Heart left ventricle (tissue), 16 donors: ENCODE measurements at places on chromosomes 12 and 14. TPM values are rescaled to one million over a fixed set of nuclear protein-coding genes. Genes with fewer than 3 reads are reported as not detected.

GRCh38 chr12:11719678-11720099 lies 70.2 kb downstream of the ETV6 start:
- H3K27me3 ChIP-seq: no peaks in the 10 kb centered on the region
- H3K36me3 ChIP-seq: no peaks in the 10 kb centered on the region
- DNase-seq: peak; percentile 66

- H3K27ac ChIP-seq: no peak overlapping the region
- no peak for DNase-seq
- no peaks in the 10 kb centered on the region for H3K4me1 ChIP-seq
- H3K27me3 ChIP-seq: no peaks in the 10 kb centered on the region
These were observed 1170.6 kb upstream of the SEL1L start for GRCh38 chr14:82704218-82704617.

DNA sequence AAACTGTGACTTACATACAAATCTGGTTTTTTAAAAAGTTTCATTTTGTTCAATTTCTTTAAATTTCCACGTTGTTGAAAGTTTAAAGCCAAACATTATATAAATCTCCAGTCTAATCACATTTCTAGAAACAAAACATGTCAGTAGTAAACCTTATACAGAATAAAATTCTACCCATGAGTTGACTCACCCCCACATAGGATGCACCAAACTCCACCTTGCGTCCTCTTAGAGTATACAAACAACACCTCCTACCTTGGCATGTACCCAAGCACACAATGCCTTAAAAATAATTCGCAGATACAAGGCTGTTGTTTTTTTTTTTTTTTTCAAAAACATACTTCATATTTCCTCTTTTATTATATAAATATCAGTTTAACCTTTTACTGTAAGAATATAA lies 3.3 kb downstream of the FBXL14 start:
- H3K4me1 ChIP-seq: peaks cover 66% of the 10 kb centered on the region
- H3K27me3 ChIP-seq: no peaks in the 10 kb centered on the region
- H3K36me3 ChIP-seq: no peaks in the 10 kb centered on the region
- no peak for DNase-seq

DNA sequence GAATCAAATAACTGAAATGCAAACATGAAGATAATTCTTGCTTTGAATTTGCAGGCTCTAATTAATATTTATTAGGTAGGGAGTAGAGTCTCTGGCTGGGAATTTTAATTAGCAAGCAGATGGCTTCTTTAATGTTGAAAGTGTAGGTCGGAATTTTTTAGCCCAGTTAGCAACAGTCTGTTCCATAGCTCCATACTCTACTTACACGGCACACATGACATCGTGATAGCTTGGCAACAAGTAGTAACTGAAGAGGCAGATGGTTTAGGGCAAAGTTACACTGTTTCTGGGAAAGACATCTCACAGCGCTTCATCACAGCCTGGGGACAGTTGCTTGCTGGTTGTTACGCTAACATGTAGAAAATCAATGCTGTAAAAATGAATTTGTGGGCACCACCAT lies 710.7 kb downstream of the GALC start:
- no peaks in the 10 kb centered on the region for H3K4me1 ChIP-seq
- no peak for DNase-seq
- no peak overlapping the region for H3K4me3 ChIP-seq
- no peaks in the 10 kb centered on the region for H3K36me3 ChIP-seq

- no peaks in the 10 kb centered on the region for H3K36me3 ChIP-seq
- no peak overlapping the region for H3K4me3 ChIP-seq
- no peak for DNase-seq
- H3K27ac ChIP-seq: no peak overlapping the region
- no peaks in the 10 kb centered on the region for H3K27me3 ChIP-seq
These were observed 128.4 kb upstream of the SSTR1 start for GRCh38 chr14:38079268-38079667.

DNA sequence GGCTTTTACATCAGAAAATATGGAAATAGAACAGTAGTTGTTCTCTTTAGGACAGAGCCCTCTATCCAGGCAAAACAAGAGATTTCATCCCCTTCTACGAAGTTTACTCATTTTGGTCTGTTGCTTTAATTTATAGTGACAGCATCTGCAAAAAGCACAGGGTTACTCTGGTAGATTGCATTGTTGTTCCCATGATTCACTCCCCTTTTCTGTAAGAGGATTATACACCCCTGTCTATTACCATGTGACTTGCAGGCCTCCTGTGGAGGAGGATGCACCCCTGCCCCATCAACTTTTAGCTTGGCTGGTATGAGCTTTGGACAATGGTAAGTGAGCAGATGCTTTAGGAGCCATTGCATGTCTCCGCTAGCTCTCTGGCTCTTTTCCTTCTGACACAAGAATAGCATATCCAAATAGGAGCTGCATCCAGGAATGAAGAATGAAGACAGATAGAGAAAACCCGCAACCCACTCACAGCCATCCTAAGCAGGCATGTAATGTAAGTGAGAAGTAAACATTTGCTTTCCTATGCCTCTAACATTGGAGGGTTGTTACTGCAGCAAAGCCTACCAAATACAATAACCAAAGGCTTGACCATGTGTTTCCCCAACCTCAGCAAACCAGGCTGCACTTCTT lies 304.2 kb downstream of the AKAP6 start:
- DNase-seq: no peak
- H3K27ac ChIP-seq: no peak overlapping the region
- H3K27me3 ChIP-seq: no peaks in the 10 kb centered on the region
- H3K36me3 ChIP-seq: no peaks in the 10 kb centered on the region
- H3K4me3 ChIP-seq: no peak overlapping the region

GRCh38 chr14:89922031-89922907 lies 32.3 kb downstream of the EFCAB11 start:
- DNase-seq: no peak
- no peak overlapping the region for H3K27ac ChIP-seq
- no peak overlapping the region for H3K4me3 ChIP-seq
- no peaks in the 10 kb centered on the region for H3K4me1 ChIP-seq

The PMCH gene
- polyA plus RNA-seq: not detected
